ENCODE measurements at places on chromosomes 2 and 18.

DNA sequence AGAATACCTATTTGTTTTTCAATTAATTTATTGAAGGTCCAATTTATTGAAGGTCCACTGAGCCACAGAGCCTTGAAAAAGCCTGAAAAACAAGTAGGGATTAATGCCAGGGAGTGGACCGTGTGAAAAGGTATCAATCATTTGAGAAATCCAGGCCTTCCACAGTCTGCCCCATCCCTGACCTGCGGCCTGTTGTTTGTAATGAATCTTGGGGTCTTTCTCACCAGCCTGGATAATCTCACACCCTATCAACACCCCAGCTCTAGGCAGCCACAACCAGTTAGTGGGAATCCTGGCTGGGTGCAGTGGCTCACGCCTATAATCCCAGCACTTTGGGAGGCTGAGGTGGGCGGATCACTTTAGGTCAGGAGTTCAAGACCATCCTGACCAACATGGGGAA, 47.8 kb downstream of the TNFRSF11A start:
- DNase-seq = no peak

GRCh38 chr18:25210622-25211021, 141.3 kb downstream of the ZNF521 start:
- no peak for DNase-seq

- DNase-seq = no peak
Measured at GRCh38 chr2:90076311-90076710, 1384.8 kb downstream of the RPIA start.

DNA sequence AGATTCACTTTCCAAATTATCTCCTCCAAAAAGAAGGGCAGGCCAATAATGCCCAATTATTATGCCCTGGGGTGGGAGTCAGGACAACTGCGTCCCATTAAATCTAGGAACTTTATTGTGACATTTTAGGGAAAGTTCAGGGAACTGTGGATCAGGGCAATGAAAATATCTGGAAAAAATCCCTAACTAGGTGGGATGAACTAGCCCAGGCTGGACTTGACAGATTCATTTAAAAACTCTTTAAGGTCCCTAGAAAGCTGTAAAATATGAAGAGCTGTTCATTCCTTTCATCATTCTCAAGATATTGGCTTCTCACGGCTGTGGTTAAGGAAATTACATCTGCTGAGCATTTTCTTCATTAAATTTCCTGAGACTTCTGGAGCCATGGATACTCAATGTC, 8.2 kb downstream of the CREG2 start:
- no peak for DNase-seq

DNA sequence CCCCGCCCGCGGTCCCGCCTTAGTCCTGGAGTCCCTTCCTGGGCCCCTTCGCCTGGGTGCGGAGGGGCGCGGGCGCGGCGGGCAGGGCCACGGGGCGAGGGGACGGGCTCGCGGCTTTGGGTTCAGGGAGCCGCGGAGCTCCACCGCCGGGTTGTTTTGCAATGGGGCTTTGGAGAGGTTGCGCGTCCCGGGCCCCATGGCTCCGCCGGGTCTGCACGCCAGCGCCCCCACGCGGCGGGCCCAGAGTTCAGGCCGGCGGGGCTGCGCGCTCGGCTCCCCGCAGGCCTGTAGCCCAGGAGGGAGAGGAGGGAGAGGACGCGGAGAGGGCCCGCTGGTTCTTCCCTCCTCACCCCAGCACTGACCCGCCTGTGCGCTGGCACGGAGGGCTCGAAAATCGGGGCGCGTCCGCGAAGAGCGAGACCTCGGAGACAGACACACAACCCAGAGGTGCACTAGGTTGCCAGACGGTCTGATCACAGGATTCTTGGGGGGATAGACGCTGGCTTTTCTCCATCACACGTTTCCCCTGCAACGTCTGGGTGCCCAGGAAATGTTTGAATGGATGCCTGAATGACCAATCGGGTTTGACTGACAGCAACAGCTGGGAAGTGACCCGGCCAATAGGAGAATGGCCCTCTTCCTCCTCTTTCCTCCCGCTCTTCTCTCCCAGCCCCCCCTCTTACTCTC, 4.9 kb upstream of the SIX2 start:
- DNase-seq = peak; percentile 87

- DNase-seq = peak; percentile 26
Measured at GRCh38 chr2:203759690-203760365, 53.4 kb downstream of the CD28 start.

- no peak for DNase-seq
Measured at GRCh38 chr2:230890646-230891045, 25.9 kb downstream of the ITM2C start.

GRCh38 chr2:201965550-201965949, 68.1 kb upstream of the FZD7 start:
- DNase-seq = no peak

DNA sequence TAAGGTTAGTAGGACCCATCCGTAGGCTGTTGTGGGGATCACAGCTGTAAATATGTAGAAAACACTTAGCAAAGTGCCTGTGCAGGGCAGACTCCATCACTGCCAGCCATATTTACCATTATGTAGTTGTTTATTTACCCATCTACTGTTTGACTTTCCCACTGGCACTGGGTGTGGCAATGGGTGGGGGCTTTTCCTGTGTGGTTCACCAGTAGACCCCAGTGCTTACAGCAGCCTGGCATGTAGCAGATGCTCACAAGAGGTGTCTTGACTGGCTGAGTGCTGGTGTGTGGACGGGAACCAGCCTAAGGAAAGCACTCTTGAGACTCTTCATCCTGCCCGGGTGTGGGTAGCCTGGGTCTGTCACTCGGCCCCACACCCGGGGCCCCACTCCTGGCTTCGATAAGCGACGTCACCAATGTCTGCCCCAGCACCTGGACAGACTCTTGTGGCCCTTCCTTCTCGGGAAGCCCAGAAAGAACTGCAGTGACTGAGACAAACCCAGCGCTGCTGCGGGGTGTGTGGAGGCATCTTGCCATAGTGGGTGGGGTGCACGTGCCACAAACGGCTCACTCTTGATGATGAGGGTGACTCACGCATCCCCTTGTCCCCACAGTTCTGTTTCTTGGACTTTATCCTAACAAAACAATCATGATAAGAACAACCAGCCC, 78.3 kb downstream of the HDAC4 start:
- DNase-seq = no peak
